ENCODE measurements at places on chromosomes 2 and 18.

DNA sequence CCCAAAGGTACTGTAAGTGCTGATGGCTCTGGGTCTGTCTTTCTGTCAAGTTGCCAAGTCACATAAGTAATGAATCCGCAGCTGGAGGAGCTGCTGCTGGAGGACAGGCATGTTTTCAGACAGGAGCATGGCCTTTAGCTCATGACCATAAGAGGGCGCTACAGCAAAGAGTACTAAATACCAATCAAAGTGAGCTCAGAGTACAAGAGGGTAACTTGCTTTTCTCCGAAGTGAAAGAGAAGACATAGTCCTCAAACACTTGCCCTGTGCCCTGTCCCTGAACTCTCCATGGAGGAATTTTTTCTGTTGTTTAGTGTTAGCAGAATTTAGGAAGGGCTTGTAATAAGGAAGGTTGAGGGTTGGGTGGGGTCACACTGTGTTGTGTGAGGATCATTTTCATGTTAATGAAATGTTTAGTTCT lies 58.0 kb upstream of the EML6 start:
- peaks cover 3% of the 10 kb centered on the region for H3K4me1 ChIP-seq
- no peaks in the 10 kb centered on the region for H3K27me3 ChIP-seq
- H3K4me3 ChIP-seq, result no peak overlapping the region

GRCh38 chr2:227127201-227127600 lies 36.8 kb downstream of the COL4A4 start:
- no peak overlapping the region for H3K27ac ChIP-seq
- H3K36me3 ChIP-seq, result no peaks in the 10 kb centered on the region
- peaks cover 15% of the 10 kb centered on the region for H3K27me3 ChIP-seq
- H3K4me1 ChIP-seq, result no peaks in the 10 kb centered on the region

GRCh38 chr2:41949091-41949882 lies 98.5 kb upstream of the PKDCC start:
- H3K27me3 ChIP-seq, result peaks cover 2% of the 10 kb centered on the region
- H3K4me3 ChIP-seq, result no peak overlapping the region
- no peak for DNase-seq
- H3K36me3 ChIP-seq, result no peaks in the 10 kb centered on the region
- H3K4me1 ChIP-seq, result peaks cover 5% of the 10 kb centered on the region

DNA sequence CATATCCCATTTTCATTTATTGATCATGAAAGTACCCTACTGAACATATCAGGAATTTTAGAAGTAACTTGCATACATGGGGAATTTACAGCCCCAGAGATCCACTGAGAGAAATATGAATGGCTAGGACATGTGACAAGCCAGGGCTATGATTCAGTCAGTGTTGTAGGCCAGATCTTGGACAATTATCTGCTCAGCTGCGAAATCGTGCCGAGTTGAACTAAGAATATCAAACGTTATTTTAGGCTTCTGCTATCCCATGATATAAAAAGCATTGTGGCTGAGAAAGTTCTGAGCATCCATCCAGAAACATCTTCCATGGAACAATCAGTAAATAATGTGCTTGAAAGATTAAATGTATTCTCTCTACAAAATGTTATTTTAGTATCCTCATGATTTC lies 85.7 kb upstream of the UNC80 start:
- no peaks in the 10 kb centered on the region for H3K4me1 ChIP-seq
- DNase-seq, result no peak
- H3K27me3 ChIP-seq, result peaks cover 2% of the 10 kb centered on the region
- no peak overlapping the region for H3K4me3 ChIP-seq

DNA sequence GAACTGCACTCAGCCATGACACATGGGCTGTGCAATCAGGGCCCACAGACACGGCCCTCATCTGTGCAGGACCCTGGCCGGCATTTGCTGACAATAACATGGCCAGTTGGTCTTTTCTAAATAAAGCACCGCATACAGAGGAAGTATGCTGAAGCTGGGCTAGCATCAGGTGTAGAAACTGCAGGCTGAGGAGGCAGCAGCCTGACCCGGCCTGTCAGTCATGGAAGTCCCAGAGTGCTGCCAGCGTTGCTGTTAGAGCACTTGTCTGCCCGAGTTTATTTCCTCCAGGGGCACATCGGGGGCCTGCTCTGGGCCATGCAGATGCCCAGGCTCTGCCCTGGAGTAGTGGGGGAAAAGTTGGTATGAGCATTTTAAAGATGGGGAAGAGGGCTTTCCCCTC lies 4.1 kb upstream of the PTPN18 start:
- no peaks in the 10 kb centered on the region for H3K27me3 ChIP-seq
- H3K4me1 ChIP-seq, result peaks cover 18% of the 10 kb centered on the region
- no peak overlapping the region for H3K4me3 ChIP-seq
- H3K27ac ChIP-seq, result no peak overlapping the region
- no peak for DNase-seq

DNA sequence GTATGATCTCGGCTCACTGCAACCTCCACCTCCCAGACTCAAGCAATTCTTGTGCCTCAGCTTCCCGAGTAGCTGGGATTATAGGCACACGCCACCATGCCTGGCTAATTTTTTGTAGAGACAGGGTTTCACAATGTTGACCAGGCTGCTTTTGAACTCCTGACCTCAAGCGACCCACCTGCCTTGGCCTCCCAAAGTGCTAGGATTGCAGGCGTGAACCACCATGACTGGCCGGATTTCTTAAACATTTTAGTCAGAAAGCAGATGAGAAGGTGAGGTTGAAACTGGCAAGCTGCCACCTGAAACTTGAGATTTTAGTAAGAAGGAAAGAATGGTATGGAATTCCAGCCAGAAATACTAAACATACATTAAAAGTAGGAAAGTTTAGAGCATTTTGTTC lies 31.9 kb downstream of the KLHL23 start:
- no peak for DNase-seq
- peaks cover 13% of the 10 kb centered on the region for H3K27me3 ChIP-seq
- H3K36me3 ChIP-seq, result no peaks in the 10 kb centered on the region
- H3K27ac ChIP-seq, result no peak overlapping the region
- H3K4me3 ChIP-seq, result no peak overlapping the region

Data from activated CD4-positive, alpha-beta T cell treated with anti-CD3 and anti-CD28 coated beads for 36 hours (primary cell).